ENCODE measurements at places on chromosomes 6 and 20.

GRCh38 chr6:20589266-20589665, 55.0 kb downstream of the CDKAL1 start:
- no peak for DNase-seq

GRCh38 chr6:92196325-92196724, 1223.0 kb downstream of the EPHA7 start:
- no peak for DNase-seq

DNA sequence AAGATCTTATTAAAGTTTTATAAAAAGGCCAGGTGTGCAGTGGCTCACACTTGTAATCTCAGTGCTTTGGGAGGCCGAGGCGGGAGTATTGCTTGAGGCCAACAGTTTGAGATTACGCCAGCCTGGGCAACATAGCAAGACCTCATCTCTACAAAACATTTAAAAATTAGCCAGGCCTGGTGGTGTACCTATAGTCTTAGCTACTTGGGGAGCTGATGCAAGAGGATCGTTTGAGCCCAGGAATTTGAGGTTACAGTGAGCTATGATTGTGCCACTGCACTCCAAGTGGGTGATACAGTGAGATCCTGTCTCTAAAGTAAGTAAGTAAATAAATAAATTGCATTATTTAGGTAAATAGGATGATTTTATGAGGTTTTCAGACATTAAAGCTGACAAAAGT, 183.2 kb downstream of the ISM1 start:
- DNase-seq = no peak

GRCh38 chr6:93177438-93177837, 241.9 kb downstream of the EPHA7 start:
- no peak for DNase-seq

DNA sequence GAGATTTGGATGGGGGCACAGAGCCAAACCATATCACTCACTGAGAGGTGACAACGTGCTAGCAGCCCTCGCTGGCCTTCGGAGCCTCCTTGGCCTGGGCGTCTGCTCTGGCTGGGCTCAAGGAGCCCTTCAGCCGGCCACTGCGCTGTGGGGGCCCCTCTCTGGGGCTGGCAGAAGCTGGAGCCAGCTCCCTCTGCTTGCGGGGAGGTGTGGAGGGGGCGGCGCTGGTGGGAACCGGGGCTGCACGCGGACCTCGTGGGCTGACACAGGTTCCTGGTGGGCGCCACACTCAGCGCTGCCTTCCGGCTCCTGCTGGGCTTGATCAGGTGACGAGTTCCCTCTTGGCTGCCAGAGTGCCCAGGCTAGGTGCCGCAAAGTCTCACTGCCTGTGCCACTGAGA, 489.2 kb downstream of the PKHD1 start:
- no peak for DNase-seq

GRCh38 chr6:18062733-18063132, 59.7 kb downstream of the NHLRC1 start:
- DNase-seq = no peak

DNA sequence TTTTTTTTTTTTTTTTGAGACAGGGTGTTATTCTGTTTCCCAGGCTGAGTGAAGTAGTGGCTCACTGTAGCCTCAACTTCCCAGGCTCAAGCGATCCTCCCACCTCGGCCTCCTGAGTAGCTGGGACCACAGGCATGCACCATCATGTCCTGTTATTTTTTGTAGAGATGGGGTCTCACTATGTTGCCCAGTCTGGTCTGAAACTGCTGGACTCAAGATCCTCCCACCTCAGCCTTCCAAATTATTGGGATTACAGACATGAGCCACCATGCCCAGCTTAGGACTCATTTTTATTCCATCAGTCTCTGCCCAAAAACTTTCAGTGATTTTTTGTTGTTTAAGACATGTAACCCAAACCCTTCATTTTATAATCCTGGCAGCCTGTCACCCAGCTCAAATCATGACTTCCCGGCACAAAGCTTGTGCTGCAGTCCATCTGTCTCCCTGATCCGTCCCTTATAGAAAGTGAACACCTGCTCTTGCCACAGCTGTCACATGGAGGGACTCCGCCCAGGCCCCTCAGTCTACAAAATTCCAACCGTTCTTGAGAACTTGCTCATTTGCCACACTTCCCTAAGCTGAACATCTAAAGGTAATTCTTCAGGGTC, 183.9 kb upstream of the JARID2 start:
- DNase-seq = no peak

GRCh38 chr6:154258064-154258757, 98.4 kb downstream of the IPCEF1 start:
- no peak for DNase-seq

- DNase-seq = no peak
These were observed 53.2 kb downstream of the WDR27 start for GRCh38 chr6:169648617-169649016.

Measured in nucleus accumbens (tissue), 56 donors.